NCI-H1694 (cell line): ENCODE measurements at places on chromosomes 7 and 10.

DNA sequence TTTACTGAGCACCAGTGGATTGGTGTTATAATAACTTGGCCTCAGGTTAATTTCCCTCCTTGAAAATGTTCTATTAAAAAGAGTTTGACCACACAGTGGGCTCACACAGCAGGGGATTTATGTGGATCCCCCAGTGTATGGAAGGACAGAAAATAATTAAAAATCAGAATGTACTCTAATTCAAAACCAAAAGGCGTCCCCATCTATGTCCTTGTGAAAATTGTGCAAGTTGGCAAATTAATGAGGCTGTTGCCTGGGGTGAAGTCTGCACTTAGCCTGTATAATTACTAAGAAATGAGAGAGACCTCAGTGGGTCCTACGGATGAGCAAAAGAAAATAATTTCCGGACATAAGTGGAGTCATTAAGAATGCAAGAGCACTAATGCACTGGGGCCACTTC lies 31.1 kb downstream of the PIK3CG start:
- no peak for DNase-seq

- DNase-seq: no peak
These were observed 176.3 kb upstream of the LRGUK start for GRCh38 chr7:133950855-133951254.

DNA sequence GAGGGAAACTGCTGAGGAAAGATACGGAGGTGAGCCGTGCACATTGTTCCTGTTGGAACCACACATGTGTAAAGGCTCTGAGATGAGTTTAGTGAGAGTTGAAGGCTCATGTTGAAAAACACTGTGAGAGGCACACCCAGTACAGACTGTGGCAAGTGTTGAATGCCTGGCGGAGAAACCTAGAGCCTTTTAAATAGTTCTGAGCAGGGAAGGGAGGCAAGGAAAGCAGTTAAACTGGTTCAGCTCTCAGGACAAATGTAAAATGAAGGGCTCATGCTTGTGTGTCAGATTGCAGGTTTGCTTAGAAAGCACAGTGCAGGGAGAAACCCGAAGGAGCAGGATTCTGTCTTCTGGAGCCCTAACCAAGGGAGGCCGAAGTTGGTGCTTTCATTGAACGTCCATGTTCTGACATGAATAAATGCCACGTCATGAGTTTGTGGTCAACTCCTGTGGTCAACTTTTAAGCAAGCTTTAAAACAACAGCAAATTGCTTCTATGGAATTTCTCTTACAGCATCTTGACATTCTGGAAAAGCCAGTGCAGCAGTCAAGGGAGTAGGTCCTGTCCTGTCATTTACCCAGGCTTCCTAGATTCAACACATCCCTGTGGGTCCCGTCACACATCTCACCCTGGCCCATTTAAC lies 650.9 kb upstream of the GALNT17 start:
- DNase-seq: no peak

GRCh38 chr7:54898659-54899340 lies 120.0 kb upstream of the EGFR start:
- no peak for DNase-seq

DNA sequence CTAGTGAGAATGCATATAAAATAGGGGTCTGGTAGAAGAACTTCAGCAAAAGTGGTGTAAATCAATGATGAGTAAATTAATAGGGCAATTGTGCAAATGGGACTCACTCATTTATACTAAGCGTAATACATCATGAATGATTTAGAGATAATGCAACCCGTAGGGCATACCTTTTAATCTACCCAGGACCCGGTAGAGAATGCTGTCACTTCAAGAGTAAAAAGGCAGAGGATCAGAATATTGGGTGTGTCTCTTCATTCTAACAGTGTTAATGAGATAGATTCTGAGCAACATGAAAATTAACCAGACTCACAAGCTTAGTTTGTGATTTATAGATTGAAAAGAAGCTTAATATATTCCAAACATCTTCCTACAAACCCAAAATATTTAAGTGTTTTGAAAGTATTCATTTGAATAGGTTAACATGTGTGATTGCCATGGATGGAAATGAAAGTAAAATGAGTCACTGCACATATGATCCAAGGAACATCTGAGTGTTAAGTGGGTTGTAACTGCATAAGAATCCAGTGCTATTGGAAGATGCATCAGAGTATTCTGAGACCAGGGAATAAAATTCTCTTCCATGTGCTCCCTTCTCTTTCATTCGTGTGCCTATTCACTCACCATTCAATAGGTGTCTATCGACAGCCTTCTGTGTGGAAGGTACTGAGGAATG lies 690.6 kb downstream of the AUTS2 start:
- no peak for DNase-seq

- DNase-seq: no peak
These were observed at the start of gene AMPH for GRCh38 chr7:38630720-38631673. Gene AMPH, minus strand, starts transcription at chr7:38631373. Its CDS starts 22 bp downstream, at chr7:38631351.
